Astrocyte (in vitro differentiated cells and primary cell): ENCODE measurements at places on chromosomes 7 and 10. TPM values are rescaled to one million over a fixed set of nuclear protein-coding genes. Genes with fewer than 3 reads are reported as not detected.

GRCh38 chr7:12674053-12674452 is 13.4 kb upstream of the ARL4A start:
- no peak overlapping the region for H3K27ac ChIP-seq
- DNase-seq, result no peak
- no peaks in the 10 kb centered on the region for H3K27me3 ChIP-seq
- H3K36me3 ChIP-seq, result no peaks in the 10 kb centered on the region
- no peaks in the 10 kb centered on the region for H3K4me1 ChIP-seq

DNA sequence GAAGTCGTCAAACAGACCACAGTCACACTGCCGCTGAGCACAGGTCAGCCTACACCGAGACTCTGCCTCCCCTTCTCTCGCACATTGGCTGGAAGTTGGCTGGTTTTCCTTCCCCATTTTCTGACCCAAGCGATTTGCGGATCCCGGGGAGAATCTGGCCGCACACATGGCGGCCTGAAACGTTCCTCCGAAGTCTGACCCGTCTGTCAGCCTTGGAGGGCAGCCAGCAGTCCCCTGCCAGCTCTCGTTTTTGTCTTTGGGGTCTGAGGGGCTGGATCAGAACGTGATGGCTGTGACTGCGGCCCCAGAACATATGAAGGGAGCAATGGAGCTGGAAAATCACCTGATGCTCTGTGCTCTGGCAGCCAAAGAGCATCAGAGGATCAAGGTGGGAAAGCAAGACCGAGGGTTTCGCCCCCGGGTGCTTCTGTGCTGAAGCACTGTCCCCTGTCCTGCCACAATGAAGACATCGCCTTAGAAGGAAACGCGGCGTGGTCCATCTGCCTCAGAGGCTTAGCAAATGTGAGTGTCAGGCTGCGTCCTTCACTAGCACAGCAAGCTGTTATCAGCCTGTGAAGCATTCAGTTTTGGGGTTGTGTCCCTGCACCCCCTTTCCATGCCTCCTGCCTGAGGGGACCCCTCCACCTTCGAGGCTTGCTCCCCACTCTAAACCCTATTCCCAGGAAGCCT is 119.3 kb upstream of the SHH start:
- no peaks in the 10 kb centered on the region for H3K36me3 ChIP-seq
- peaks cover 23% of the 10 kb centered on the region for H3K27me3 ChIP-seq
- no peaks in the 10 kb centered on the region for H3K4me1 ChIP-seq
- no peak for DNase-seq
- H3K4me3 ChIP-seq, result no peak overlapping the region
- H3K27ac ChIP-seq, result no peak overlapping the region

DNA sequence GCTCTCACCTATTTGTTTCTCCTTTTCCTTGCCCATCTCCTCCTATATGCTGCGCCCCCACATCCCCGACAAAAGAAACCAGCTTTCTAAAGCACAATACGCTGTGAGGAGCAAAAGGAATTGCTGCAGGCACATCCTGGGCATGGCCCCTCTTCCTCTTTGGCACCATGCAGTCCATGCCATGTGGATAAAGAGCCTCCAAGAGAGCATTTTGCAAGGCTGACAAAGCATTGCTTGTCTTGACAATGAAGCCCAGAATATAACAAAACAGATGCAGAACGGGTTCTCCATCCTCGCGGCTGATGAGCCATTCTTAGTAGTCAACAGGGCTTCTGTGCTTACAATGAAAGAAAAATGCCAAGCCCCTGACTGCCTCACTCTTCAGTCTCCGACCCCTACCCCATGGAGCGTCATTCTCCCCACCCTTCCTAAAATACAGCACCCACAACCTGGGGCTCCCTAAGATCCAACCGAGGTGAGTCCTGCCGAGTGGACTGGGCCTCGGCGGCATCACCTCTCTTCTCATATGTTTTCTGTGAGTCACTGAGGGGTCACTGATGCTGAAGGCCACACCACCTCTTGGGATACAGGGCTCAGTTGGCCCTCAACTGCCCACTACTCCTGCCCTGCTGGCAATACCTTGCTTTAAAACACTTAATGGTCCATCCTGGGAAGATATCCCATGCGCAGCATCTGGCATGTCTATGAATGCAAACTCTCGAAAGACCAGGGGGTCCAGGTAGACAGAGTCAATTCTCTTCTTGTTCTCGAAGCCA is 47.5 kb downstream of the GSDME start:
- H3K4me1 ChIP-seq, result no peaks in the 10 kb centered on the region
- DNase-seq, result no peak
- H3K27me3 ChIP-seq, result no peaks in the 10 kb centered on the region
- no peak overlapping the region for H3K4me3 ChIP-seq
- H3K36me3 ChIP-seq, result no peaks in the 10 kb centered on the region

- no peaks in the 10 kb centered on the region for H3K4me1 ChIP-seq
- H3K27me3 ChIP-seq, result no peaks in the 10 kb centered on the region
- DNase-seq, result no peak
- no peak overlapping the region for H3K4me3 ChIP-seq
Observed at GRCh38 chr10:97939446-97939990, 89.9 kb downstream of the GOLGA7B start.

DNA sequence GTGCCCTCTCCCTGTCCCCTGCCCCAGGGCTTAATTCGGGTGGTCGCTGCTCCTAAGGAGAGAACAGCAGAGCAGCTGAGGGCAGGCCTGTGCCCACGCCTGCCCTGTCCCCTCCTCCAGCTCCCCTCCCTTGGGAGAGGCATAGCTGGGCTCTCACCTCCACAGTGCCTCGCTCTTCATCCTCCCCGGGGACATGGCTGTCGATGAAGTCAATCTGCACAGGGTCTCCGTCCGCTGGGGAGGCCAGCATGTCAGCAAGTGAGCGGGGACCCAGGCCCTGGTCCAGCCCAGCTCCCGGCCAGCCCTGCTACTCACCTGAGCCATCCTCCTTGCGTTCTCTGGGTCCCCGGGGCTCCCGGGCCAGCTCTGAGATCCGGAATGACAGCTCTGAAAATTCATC is 3.8 kb upstream of the SAP25 start:
- H3K4me1 ChIP-seq, result no peaks in the 10 kb centered on the region
- H3K27me3 ChIP-seq, result no peaks in the 10 kb centered on the region
- H3K27ac ChIP-seq, result no peak overlapping the region
- no peak for DNase-seq
- no peak overlapping the region for H3K4me3 ChIP-seq

GRCh38 chr7:121874298-121874697 is 1.3 kb downstream of the PTPRZ1 start:
- H3K36me3 ChIP-seq, result no peaks in the 10 kb centered on the region
- H3K4me3 ChIP-seq, result peak overlapping the region; percentile 77
- H3K4me1 ChIP-seq, result peaks cover 7% of the 10 kb centered on the region
- DNase-seq, result no peak
- peaks cover 15% of the 10 kb centered on the region for H3K27me3 ChIP-seq
- H3K27ac ChIP-seq, result no peak overlapping the region

DNA sequence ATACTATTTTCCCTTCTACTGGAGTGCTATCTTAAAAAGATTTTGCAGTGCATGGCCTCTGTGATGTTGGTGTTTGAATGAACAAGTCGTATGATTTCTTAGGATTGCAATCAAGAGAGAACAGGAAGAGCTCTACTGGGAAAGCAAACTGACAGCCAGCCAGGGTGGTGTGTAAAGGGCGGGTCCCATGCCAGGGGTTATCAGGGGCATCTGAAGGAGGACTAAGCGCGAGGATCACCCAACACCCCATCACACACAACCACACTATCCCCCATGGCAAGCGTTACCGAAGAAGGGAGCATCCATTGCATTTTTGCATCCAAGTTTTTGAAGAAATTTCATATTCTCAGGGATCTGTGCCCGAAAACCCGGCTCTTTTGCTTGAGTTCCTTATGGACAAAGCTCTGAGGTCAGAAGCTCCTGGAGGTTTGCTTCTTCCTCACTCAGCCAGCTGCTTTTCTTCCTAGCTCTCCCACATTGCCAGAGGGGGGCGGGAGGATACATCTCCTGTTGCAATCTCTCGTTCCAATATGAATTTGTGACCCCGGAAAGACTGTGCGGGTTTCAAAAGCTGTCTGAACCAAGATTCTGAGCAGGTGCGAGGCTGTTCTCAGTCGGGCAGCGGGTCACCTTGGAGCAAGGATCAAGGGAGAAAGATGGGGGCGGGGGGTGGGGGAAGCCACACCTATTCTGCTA is 5.2 kb downstream of the NEUROD6 start:
- H3K4me3 ChIP-seq, result no peak overlapping the region
- no peak overlapping the region for H3K27ac ChIP-seq
- no peak for DNase-seq
- H3K36me3 ChIP-seq, result no peaks in the 10 kb centered on the region

- peaks cover 9% of the 10 kb centered on the region for H3K4me1 ChIP-seq
- no peak overlapping the region for H3K27ac ChIP-seq
- peaks cover 6% of the 10 kb centered on the region for H3K27me3 ChIP-seq
- H3K4me3 ChIP-seq, result no peak overlapping the region
- no peaks in the 10 kb centered on the region for H3K36me3 ChIP-seq
Observed at GRCh38 chr10:132309471-132309865, 1.7 kb upstream of the STK32C start.

DNA sequence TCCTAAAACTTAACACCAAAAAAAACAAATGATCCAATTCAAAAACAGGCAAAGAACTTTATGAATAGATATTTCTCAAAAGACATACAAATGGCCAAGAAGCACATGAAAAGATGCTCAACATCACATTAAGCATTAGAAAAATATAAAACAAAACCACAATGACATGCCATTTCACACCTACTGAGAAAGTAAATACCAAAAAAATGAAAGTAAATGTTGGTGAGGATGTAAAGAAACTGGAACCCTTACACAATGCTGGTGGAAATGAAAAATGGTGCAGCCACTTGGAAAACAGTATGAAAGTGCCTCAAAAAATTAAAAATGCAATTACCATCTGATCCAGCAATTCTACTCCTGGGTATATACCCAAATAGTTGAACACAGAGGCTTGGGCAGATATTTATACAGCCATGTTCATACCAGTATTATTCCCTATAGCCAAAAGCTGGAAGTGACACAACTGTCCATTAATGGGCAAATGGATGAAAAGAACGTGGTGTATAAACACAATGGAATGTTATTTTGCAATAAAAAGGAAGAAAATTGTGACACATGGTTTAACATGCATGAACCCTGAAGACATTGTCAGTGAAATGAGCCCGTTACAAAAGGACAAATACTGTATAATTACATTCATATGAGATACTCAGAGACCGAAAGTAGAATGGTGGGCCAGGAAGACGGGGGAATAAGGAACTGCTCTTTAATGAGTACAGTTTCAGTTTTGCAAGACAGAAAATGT is 89.0 kb downstream of the JMJD1C start:
- no peaks in the 10 kb centered on the region for H3K27me3 ChIP-seq
- H3K4me1 ChIP-seq, result peaks cover 6% of the 10 kb centered on the region
- peaks cover 6% of the 10 kb centered on the region for H3K36me3 ChIP-seq
- DNase-seq, result peak; percentile 51

DNA sequence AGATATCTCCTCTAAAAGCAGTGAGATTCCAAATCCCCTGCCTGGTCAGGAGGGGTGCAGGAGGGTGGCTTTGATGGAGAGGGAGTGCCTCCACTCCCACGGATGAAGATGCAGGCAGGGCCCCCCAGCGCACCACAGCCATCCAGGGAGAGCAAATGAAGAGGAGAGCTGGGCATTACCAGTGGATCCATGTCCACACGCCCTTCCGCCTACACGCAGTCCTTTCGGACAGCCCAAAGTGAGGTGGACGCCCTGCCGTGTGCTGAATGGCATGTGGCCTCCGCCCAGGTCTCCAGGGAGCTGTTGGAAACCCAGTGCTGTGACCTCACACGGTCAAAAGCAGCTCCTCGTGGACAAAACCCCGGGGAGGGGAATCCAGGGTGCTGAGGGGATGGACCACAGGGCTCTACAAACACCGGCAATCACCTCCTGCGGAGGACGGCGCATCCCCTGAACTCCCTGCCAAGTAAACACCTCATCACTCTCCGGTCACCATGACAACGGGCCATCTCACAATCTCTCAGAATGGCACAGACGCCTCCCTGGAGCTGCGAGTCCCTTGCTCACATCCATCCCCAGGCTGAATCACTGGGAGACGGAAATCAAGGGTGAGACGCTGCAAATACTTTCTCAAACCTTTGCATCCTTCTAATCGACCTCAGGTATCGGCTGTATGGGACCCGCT is 35.0 kb upstream of the DNAAF5 start:
- no peaks in the 10 kb centered on the region for H3K4me1 ChIP-seq
- H3K4me3 ChIP-seq, result no peak overlapping the region
- H3K27ac ChIP-seq, result no peak overlapping the region
- no peaks in the 10 kb centered on the region for H3K36me3 ChIP-seq
- H3K27me3 ChIP-seq, result no peaks in the 10 kb centered on the region
- no peak for DNase-seq

DNA sequence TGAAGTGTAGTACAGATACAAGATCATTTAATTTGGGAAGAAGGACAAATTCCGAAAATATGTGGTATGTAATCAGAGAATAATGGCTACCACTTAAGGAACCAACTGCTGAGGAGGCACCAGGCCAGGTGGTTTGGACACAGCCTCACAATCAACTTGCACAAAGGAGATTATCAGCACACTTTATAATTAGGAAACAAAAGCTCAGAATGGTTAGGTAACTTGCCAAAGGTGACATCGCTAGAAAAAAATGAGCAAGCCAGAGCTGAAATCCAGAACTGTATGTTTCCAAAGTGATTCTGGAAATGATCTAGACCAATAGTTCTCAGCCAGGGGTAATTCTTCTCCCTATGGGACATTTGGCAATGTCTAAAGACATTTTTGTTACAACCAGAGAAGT is 36.6 kb downstream of the ERCC6 start:
- peak; percentile 58 for DNase-seq
- H3K27ac ChIP-seq, result no peak overlapping the region
- no peaks in the 10 kb centered on the region for H3K36me3 ChIP-seq
- H3K4me3 ChIP-seq, result no peak overlapping the region

DNA sequence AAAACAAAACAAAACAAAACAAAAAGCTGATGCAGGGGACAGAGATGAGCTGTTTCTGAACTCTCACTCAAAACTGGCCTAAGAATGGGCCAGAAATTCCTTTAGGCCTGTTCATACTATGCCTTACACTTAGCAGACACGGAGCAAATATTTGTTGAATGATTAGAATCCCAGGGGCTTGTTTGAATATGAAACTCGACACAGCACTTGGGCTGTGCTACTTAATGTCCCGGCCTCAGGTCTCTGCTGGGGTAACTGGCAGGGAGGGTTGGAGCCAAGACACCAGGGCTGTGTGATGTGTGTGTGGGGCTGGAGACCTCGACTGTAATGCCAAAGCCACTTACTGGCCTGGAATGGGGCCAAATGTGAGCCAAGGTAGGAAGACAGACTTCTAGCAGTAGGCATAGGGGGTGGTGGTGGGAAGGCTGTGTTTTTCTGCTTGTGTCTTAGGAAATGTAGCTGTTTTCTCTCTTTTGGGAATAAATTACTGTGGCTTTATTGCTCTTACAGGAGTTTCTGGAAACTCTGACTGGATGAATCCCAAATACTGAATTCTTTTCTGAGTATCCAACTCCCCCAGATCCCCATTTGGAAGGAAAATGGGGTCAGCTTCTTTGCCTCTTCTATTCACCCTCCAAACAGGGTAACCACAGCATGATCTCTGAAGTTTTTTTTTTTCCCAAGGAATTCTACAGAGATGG is 66.7 kb downstream of the EMX2 start:
- H3K27ac ChIP-seq, result peak overlapping the region; percentile 63
- H3K4me3 ChIP-seq, result no peak overlapping the region
- peak; percentile 68 for DNase-seq

Gene AVPI1
- total RNA-seq, result 5.0 and 5.6 TPM in 2 replicates

Gene PPP1R3A
- total RNA-seq, result not detected in 2 replicates

Gene AQP1
- 6.7 and 10.0 TPM in 2 replicates for total RNA-seq

Gene MBL2
- total RNA-seq, result not detected in 2 replicates

Gene H2BK1
- not detected in 2 replicates for total RNA-seq

Gene MRPS33
- 52.1 and 53.8 TPM in 2 replicates for total RNA-seq

Gene ACTA2
- 320 and 345 TPM in 2 replicates for total RNA-seq

Gene TRPV5
- not detected in 2 replicates for total RNA-seq

Gene MAGI2
- 5.4 and 5.8 TPM in 2 replicates for total RNA-seq
